ENCODE measurements at places on chromosomes 13 and 19. TPM values are rescaled to one million over a fixed set of nuclear protein-coding genes. Genes with fewer than 3 reads are reported as not detected.

Gene ICAM4
- 2.0 TPM for total RNA-seq

Gene C19orf73
- not detected for total RNA-seq

Gene MAP2K2
- 71.8 TPM for total RNA-seq

Gene PSG7
- total RNA-seq = not detected

Gene GJB2
- 1.1 TPM for total RNA-seq

GRCh38 chr19:35272122-35272719, 3.5 kb downstream of the USF2 start:
- no peak for DNase-seq

Data from thoracic aorta (tissue), 2 donors.